ENCODE measurements at places on chromosomes 3 and 15. TPM values are rescaled to one million over a fixed set of nuclear protein-coding genes. Genes with fewer than 3 reads are reported as not detected.

DNA sequence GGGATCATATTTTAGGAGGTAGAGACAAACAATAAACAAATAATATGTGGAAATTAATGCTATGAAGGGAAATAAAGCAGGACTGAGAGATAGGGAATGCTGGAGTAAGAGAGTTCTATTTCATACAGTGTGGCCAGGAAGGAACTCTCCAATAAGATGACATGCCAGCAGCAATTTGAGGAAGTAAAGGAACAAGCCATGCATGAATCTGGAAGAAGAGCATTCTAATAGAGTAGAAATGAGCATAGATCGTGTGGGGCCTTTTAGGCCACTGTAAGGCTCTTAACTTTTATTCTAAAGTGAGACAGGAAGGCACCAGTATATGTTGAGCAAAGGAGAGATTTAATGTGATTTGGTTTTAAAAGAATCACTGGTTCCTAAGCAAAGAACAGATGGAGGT, 126.3 kb downstream of the DMXL2 start:
- H3K36me3 ChIP-seq: peaks cover 53% of the 10 kb centered on the region
- H3K4me3 ChIP-seq: no peak overlapping the region
- H3K4me1 ChIP-seq: peaks cover 4% of the 10 kb centered on the region
- no peaks in the 10 kb centered on the region for H3K27me3 ChIP-seq
- H3K27ac ChIP-seq: no peak overlapping the region
- no peak for DNase-seq

CTXND1 gene
- polyA plus RNA-seq: 19.7 TPM

GRCh38 chr3:26484140-26484539, 138.4 kb upstream of the LRRC3B start:
- no peaks in the 10 kb centered on the region for H3K4me1 ChIP-seq
- H3K36me3 ChIP-seq: no peaks in the 10 kb centered on the region
- DNase-seq: no peak
- H3K27me3 ChIP-seq: no peaks in the 10 kb centered on the region
- no peak overlapping the region for H3K4me3 ChIP-seq
- no peak overlapping the region for H3K27ac ChIP-seq

- no peak for DNase-seq
- H3K27ac ChIP-seq: no peak overlapping the region
- no peaks in the 10 kb centered on the region for H3K36me3 ChIP-seq
- no peaks in the 10 kb centered on the region for H3K4me1 ChIP-seq
- H3K4me3 ChIP-seq: no peak overlapping the region
Observed at GRCh38 chr3:153892126-153892525, 229.1 kb upstream of the ARHGEF26 start.

GRCh38 chr3:196202516-196202970, 8.7 kb downstream of the ZDHHC19 start:
- H3K36me3 ChIP-seq: no peaks in the 10 kb centered on the region
- H3K27me3 ChIP-seq: no peaks in the 10 kb centered on the region
- H3K27ac ChIP-seq: no peak overlapping the region
- no peak overlapping the region for H3K4me3 ChIP-seq

DNA sequence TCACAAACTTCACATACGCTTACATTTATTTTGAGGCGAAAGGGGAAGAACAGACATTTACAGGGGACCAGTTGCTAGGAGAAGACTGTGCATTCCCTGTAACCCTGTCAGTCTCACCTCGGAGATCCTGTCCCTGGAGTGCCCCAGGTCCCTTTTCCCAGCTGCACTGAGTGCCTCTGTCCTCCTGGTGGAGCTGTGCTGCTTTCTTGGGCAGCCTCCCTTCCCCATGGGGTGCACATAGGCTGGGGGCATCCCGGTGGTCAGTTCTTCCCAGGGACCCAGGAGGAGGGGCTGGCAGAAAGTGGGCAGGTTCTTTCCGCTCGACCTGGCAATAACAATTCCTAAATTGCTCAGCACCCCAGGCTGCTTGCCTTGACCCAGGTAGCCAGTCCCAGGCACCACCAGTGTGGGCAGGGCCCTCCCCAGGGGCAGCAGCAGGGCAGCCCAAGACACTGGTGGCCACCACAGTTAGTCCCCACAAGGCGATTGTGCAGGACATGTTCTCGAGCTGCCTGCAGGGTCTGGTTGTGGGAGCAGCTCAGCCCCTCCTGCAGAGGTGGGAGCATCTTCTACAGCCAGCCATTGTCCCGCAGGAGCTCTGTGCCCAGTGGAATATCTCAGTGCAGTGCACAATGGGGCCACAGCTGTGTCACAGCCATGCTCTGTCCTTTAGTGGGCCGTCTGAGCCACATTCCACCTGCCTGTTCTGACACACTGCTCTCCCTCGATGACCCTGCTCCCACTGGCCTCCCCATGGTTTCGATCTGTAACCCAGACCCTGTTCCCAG, 36.3 kb downstream of the APBA2 start:
- no peak overlapping the region for H3K27ac ChIP-seq
- no peak overlapping the region for H3K4me3 ChIP-seq
- no peaks in the 10 kb centered on the region for H3K36me3 ChIP-seq
- DNase-seq: no peak
- H3K27me3 ChIP-seq: no peaks in the 10 kb centered on the region

DNA sequence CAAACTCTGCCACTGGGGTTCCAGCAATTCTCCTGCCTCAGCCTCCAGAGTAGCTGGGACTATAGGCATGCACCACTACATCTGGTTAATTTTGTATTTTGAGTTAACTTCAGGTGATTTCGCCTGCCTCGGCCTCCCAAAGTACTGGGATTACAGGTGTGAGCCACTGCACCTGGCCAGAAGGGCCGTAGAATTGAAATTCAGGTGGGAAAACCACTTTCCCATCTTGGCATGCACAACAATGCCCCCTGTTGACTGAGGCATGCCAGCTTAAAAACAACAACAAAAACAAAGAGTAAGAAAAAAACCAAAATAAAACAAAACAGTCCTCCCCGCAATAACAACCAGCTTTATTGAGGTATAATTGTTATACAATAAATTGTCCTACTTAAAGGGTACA, 32.6 kb upstream of the RAB11A start:
- H3K4me3 ChIP-seq: no peak overlapping the region
- no peak for DNase-seq
- no peak overlapping the region for H3K27ac ChIP-seq
- H3K27me3 ChIP-seq: no peaks in the 10 kb centered on the region
- H3K4me1 ChIP-seq: peaks cover 23% of the 10 kb centered on the region

DNA sequence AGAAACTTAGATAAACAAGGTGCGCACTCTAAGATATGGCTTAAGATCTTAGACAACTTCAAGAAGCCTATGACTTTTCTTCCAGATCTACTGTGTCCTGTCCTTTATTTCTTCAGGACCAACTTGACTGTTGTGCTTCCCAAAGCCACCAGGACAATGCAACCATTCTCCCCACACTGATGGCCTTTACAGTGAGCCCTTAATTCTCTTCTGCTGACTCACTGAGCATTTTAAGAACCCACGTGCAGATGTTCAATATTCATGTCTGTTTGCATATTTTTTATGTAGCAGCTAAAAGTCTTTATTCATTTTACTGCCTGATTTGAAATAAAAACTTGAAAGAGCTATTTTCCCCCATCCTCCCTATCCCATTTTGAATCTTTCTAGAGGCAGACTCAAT, 103.3 kb upstream of the SLC2A2 start:
- H3K4me3 ChIP-seq: no peak overlapping the region
- no peak for DNase-seq
- H3K27ac ChIP-seq: no peak overlapping the region
- no peaks in the 10 kb centered on the region for H3K27me3 ChIP-seq
- no peaks in the 10 kb centered on the region for H3K4me1 ChIP-seq

HTR3E gene
- polyA plus RNA-seq: not detected

DNA sequence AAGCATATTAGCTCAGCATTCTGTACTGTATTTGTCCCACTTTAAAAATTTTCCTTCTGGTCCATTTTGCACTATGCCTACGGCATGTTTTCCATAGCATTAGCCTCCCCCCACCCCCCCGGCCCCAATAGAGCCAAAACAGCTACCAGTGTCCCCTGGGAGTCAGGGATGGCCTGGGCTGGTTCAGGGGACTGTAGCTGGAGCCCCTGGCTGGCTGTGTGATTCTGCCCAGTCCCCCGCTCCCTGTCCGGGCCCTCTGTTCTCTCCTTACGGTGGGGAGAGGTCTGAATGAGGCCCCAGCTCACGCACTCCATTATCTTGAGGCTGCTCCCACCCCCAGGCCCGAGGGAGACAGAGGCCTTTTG, 70.1 kb downstream of the KLF15 start:
- peak overlapping the region; percentile 30 for H3K4me3 ChIP-seq
- peaks cover 5% of the 10 kb centered on the region for H3K4me1 ChIP-seq
- no peak for DNase-seq
- H3K27me3 ChIP-seq: peaks cover 48% of the 10 kb centered on the region

- H3K36me3 ChIP-seq: peaks cover 6% of the 10 kb centered on the region
- DNase-seq: no peak
- H3K4me3 ChIP-seq: no peak overlapping the region
- H3K27ac ChIP-seq: no peak overlapping the region
Observed at GRCh38 chr15:101275018-101275417, 2.3 kb downstream of the SELENOS start.

DNA sequence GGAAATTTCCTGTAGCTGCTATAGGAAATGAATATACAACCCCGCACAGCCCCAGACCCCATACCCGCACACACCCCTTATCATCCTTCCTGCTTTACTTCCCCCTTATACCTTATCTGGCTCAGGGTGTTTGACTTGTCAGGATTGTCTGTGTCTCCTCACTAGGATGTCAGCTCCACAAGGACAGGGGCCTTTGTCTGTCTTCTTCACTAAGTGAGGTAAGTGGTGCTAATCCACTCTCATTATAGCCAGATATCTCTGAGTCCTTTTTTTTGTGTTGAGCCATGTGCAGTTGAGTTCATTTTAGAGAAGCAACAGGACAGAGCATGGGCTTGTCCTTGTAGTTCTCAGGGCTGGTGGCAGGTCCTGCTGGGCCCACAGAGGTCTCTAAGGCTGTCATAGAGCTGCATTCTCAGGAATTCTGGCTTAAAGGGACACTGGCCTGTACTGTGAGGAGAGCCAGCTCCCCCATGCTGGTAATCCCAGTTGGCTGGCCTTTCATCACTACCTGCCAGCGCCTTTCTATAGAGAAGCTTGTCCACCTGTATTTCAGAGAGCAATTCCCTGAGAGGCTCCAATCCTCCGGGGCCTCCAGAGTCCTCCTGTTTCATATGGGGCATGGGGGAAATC, 9.0 kb downstream of the KY start:
- H3K4me1 ChIP-seq: no peaks in the 10 kb centered on the region
- no peaks in the 10 kb centered on the region for H3K36me3 ChIP-seq
- no peak for DNase-seq
- no peak overlapping the region for H3K27ac ChIP-seq
- H3K27me3 ChIP-seq: no peaks in the 10 kb centered on the region
- H3K4me3 ChIP-seq: no peak overlapping the region

GRCh38 chr3:181726351-181727330, 14.9 kb downstream of the SOX2 start:
- no peak for DNase-seq
- peaks cover 100% of the 10 kb centered on the region for H3K27me3 ChIP-seq
- no peak overlapping the region for H3K27ac ChIP-seq
- H3K4me1 ChIP-seq: peaks cover 11% of the 10 kb centered on the region
- H3K36me3 ChIP-seq: no peaks in the 10 kb centered on the region

ZMYND10 gene
- polyA plus RNA-seq: 6.2 TPM

SIDT1 gene
- polyA plus RNA-seq: 1.8 TPM

- no peaks in the 10 kb centered on the region for H3K36me3 ChIP-seq
- H3K4me1 ChIP-seq: no peaks in the 10 kb centered on the region
- H3K27me3 ChIP-seq: no peaks in the 10 kb centered on the region
- no peak overlapping the region for H3K27ac ChIP-seq
Observed at GRCh38 chr3:124201786-124202185, 209.9 kb upstream of the ROPN1 start.

ERICH6 gene
- 0.58 TPM for polyA plus RNA-seq

GOLGA8K gene
- 2.8 TPM for polyA plus RNA-seq

GOLGA6B gene
- not detected for polyA plus RNA-seq

DNA sequence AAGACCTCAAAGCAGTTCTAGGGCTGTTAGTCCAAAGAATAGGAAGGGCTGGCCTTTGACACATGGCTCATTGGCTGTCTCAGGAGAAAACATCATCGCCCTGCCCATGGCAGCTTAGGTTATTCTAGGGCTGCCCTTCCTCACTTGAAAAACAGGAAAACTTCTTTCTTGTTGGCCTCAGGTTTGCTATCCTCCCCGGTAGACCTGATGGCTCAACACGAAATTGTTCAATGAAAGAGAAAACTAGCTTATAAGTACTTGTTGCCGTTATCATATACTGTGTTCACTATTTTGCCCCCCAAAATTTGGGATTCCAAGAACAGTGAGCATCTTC, 602 bp upstream of the SLTM start:
- H3K4me1 ChIP-seq: peaks cover 32% of the 10 kb centered on the region
- no peak for DNase-seq
- H3K36me3 ChIP-seq: no peaks in the 10 kb centered on the region
- H3K27ac ChIP-seq: peak overlapping the region; percentile 100

- H3K36me3 ChIP-seq: no peaks in the 10 kb centered on the region
- DNase-seq: no peak
- no peak overlapping the region for H3K27ac ChIP-seq
- H3K4me3 ChIP-seq: no peak overlapping the region
Observed at GRCh38 chr3:151798466-151798865, 15.4 kb upstream of the AADAC start.

GRCh38 chr3:112357930-112358780, 25.2 kb downstream of the CD200 start:
- no peak for DNase-seq
- H3K27ac ChIP-seq: peak overlapping the region; percentile 42
- no peaks in the 10 kb centered on the region for H3K36me3 ChIP-seq
- no peaks in the 10 kb centered on the region for H3K27me3 ChIP-seq

GRCh38 chr15:38707802-38708671, 143.4 kb upstream of the RASGRP1 start:
- DNase-seq: peak; percentile 26
- H3K27ac ChIP-seq: no peak overlapping the region
- no peak overlapping the region for H3K4me3 ChIP-seq
- no peaks in the 10 kb centered on the region for H3K4me1 ChIP-seq
- H3K36me3 ChIP-seq: no peaks in the 10 kb centered on the region
- H3K27me3 ChIP-seq: peaks cover 11% of the 10 kb centered on the region

DNA sequence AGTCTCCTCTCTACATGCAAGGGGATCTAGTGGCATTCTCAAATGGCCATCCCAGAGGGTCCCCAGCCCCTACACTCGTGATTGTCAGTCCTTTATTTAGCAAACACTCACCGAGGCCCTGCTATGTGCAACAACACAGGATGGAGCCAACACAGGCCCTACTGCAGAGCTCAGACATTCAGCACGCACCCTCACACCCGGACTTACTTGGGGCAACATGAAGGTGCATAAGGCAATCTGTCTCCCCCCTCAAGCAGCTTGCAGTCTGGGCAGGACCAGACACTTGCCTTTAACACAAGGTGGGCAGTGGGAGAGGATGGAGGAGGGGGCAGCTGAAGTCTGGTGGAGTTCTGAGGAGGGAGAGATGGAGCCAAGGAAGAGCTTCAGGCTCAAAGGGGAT, 258.4 kb downstream of the XXYLT1 start:
- no peak overlapping the region for H3K4me3 ChIP-seq
- H3K27me3 ChIP-seq: no peaks in the 10 kb centered on the region
- no peaks in the 10 kb centered on the region for H3K4me1 ChIP-seq
- no peaks in the 10 kb centered on the region for H3K36me3 ChIP-seq
- H3K27ac ChIP-seq: no peak overlapping the region

PGBD4 gene
- 2.0 TPM for polyA plus RNA-seq

GRCh38 chr3:133570139-133570936, 3.1 kb upstream of the CDV3 start:
- no peaks in the 10 kb centered on the region for H3K27me3 ChIP-seq
- no peak overlapping the region for H3K4me3 ChIP-seq

GRCh38 chr3:169748670-169749069, 16.2 kb downstream of the TERC start:
- no peak for DNase-seq
- H3K27ac ChIP-seq: no peak overlapping the region
- H3K27me3 ChIP-seq: no peaks in the 10 kb centered on the region
- no peaks in the 10 kb centered on the region for H3K36me3 ChIP-seq
- no peaks in the 10 kb centered on the region for H3K4me1 ChIP-seq

KBTBD13 gene
- 1.0 TPM for polyA plus RNA-seq

All from left lung (tissue), 14 donors.